MV-4-11 (cell line): ENCODE measurements at places on chromosomes 7 and 10.

GRCh38 chr10:9038146-9038714, 983.7 kb downstream of the GATA3 start:
- peak; percentile 3 for DNase-seq

GRCh38 chr7:116353647-116354046, 143.3 kb downstream of the TES start:
- DNase-seq = no peak

GRCh38 chr7:29562307-29562706, 1.3 kb upstream of the PRR15 start:
- DNase-seq = no peak

GRCh38 chr10:45444976-45445898, 71.2 kb downstream of the ALOX5 start:
- DNase-seq = no peak

- DNase-seq = no peak
These were observed 331.5 kb upstream of the NFE2L3 start for GRCh38 chr7:25820432-25821040.

DNA sequence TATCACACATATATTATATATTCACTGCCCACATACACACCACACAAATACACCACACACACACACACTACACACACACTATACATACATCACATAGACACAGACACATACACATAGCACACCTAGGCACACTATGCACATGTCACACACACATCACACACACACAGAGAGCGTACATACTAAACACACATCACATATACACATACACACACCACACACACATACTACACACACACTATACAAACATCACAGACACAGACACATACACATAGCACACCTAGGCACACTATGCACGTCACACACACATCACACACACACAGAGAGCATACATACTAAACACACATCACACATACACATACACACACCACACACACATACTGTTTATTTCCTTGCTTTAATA, 165.5 kb downstream of the KCNMA1 start:
- DNase-seq = no peak

DNA sequence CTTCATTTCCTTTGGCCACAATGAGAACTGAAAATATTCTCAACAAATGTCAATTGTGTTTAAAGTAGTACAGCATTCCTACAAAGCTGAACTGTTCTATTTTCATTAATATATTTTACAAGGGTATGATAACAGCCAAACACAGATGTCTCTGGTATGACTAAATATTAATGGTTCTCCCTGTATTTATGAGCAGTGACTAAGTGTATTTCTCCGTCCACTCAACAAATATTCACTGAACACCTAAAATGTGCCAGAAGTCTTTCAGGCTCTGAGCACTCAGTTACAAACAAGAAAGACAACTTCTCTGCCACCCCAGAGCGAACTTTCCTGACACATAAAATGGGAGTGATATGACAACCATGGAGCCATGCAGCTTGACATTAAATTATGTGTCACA, 135.6 kb downstream of the VPS41 start:
- no peak for DNase-seq

GRCh38 chr7:150657526-150657925, 25.3 kb upstream of the GIMAP6 start:
- DNase-seq = no peak
